Breast epithelium (tissue), 4 donors: ENCODE measurements at places on chromosomes 12 and 14.

- no peak for DNase-seq
Observed at GRCh38 chr12:48122065-48122834, 3.1 kb downstream of the PFKM start.

- no peak for DNase-seq
Observed at GRCh38 chr14:92635031-92635430, 113.4 kb downstream of the LGMN start.

- DNase-seq: no peak
Observed at GRCh38 chr12:27192118-27192802, 51.8 kb upstream of the STK38L start.

DNA sequence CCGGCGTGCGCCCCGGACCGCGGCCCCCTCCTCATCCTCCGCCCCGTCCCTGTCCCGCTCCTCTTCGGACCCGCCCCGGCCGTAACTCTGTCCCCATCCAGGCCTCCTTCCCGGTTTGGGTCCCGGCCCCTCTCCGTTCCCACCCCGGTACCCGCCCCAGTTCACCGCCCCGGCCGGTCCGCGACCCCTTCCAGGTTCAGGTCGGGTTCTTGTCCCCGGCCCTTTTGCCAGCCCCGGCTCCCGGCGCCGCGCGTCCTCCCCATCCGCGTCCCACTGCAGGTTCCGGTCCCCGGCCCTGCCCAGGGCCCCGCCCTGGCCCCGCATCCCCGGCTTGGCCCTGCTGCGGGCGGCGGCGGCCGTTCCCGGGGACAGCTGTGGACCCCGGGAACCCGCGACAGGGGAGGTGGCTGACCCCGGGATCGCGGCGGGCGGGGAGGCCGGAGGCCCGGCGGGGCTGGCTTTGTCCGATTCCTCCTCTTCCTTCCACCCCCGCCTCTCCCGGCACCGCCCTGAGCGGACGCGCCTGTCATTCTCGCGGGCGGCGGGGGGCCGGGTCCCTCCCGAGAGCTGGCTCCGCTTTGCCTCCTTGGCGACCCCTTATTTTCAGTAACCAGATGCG lies 601 bp downstream of the KLC1 start:
- peak; percentile 33 for DNase-seq

- no peak for DNase-seq
Observed at GRCh38 chr12:119940897-119941296, 48.1 kb upstream of the BICDL1 start.

DNA sequence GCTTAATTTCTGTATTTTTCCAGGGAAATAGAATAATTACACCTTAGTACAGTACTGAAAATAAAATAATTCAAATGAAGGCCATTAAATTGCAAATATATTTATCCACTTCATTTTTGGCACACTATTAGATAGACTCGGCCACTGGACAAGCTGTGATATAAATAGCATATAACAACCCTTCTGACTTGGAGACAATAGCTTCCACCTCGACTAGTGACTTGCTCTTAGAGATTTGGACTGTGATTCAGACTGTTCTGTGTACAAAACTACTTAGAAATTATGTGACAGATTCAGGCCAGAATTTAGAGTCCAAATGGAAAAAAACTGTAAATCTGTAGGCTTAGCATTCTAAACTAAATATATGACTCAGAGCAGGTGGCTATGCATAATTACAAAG lies 949.9 kb downstream of the LRFN5 start:
- DNase-seq: no peak

GRCh38 chr14:71665157-71665556 lies 267.1 kb upstream of the RGS6 start:
- DNase-seq: no peak

GRCh38 chr12:1808798-1809480 lies 11.4 kb upstream of the LRTM2 start:
- no peak for DNase-seq

- DNase-seq: no peak
Observed at GRCh38 chr12:113474635-113475436, 3.2 kb upstream of the LHX5 start.
